ENCODE measurements at places on chromosomes 5 and 9.

DNA sequence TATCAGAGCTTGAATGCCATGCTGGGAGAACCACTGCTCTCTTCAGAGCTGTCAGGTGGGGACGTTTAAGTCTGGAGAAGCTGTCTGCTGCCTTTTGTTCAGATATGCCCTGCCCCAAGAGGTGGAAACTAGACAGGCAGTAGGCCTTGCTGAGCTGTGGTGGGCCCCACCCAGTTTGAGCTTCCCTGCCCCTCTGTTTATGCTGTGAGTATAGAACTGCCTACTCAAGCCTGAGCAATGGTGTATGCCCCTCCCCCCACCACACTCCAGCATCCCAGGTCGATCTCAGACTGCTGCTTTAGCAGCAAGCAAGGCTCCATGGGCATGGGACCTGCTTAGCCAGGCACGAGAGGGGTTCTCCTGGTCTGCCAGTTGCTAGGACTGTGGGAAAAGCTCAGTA lies 362.3 kb downstream of the FAM170A start:
- no peak for DNase-seq
- H3K27me3 ChIP-seq = no peaks in the 10 kb centered on the region
- H3K4me1 ChIP-seq = no peaks in the 10 kb centered on the region
- peaks cover 2% of the 10 kb centered on the region for H3K36me3 ChIP-seq

- DNase-seq = no peak
- no peaks in the 10 kb centered on the region for H3K27me3 ChIP-seq
- peaks cover 3% of the 10 kb centered on the region for H3K36me3 ChIP-seq
These were observed 361.8 kb downstream of the KDM4C start for GRCh38 chr9:7119612-7120011.

DNA sequence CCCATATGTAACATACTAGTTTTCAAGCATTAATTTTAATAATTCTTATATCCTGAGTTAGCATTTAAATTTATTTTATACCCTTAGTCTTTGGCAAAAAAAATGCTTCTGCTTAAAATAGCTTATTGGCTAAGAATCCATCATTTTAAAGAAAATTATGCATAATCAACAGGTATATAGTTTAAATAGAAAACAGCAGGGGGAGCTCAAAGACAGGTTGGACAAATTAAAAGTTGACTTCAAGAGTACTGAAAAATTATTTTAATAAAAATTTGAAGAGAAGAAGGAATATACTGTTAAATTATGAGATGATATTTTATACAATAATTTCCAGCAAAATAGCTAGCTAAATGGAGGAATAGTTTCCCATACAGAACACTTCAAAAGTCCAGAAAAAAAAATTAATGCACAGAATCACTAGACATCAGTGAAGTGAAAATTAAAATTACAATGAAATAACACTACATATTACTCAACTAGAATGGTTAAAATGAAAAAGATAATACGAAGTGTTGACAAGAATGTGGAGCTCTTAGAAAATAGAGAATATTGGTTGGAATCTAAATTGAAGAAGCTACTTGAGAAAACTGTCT lies 387.1 kb downstream of the PDE4D start:
- DNase-seq = no peak
- H3K4me1 ChIP-seq = peaks cover 5% of the 10 kb centered on the region
- no peaks in the 10 kb centered on the region for H3K36me3 ChIP-seq
- peaks cover 5% of the 10 kb centered on the region for H3K27me3 ChIP-seq
- H3K4me3 ChIP-seq = no peak overlapping the region
- no peak overlapping the region for H3K27ac ChIP-seq

DNA sequence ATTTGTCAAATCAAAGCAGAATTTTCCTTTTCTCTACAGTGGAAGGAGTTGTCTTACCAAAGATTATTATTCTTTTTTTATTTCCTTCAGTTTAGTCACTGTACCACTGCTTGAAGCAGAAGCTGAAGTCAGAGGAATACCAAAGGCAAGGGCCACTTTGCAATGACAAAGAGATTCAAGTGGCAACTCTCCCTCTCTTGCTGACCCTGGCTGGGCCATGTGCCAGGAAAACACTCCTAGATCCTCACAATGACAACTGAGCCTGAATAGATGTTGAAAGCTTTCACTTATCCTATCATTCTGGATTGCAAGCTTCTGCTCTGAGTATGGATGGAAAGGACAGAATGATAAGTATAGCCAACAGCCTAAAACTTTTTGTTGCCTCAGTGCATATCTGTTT lies 618.3 kb downstream of the NR2F1-AS1 start:
- no peaks in the 10 kb centered on the region for H3K4me1 ChIP-seq
- no peaks in the 10 kb centered on the region for H3K27me3 ChIP-seq
- no peak for DNase-seq
- no peaks in the 10 kb centered on the region for H3K36me3 ChIP-seq

- no peaks in the 10 kb centered on the region for H3K27me3 ChIP-seq
- no peak overlapping the region for H3K4me3 ChIP-seq
- H3K4me1 ChIP-seq = no peaks in the 10 kb centered on the region
- DNase-seq = no peak
- H3K27ac ChIP-seq = no peak overlapping the region
These were observed 585.7 kb upstream of the ZNF608 start for GRCh38 chr5:125331987-125332598.

- H3K36me3 ChIP-seq = no peaks in the 10 kb centered on the region
- no peaks in the 10 kb centered on the region for H3K27me3 ChIP-seq
- no peak overlapping the region for H3K4me3 ChIP-seq
- DNase-seq = no peak
These were observed 37.6 kb upstream of the ORM1 start for GRCh38 chr9:114285166-114285867.

DNA sequence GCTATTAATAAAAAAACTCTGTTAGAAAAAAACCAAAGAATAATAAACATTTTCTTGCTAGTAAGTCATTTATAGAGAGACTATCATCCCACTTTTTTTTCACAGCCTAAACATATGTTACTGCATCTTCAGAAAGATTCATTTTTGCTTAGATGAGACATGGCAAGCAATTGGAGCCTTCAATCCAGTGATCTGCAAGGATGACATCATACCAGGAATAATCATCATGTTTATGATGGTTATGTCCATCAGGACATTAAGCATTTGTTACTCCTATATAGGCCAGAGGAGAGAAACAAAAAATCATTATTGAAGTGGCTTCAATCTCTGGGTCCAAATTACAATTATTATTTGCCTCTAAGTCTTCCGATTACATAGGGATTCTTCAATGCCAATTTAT lies 626.3 kb upstream of the CCNG1 start:
- H3K27ac ChIP-seq = no peak overlapping the region
- no peak for DNase-seq
- no peaks in the 10 kb centered on the region for H3K4me1 ChIP-seq
- H3K27me3 ChIP-seq = no peaks in the 10 kb centered on the region
- H3K4me3 ChIP-seq = no peak overlapping the region
- no peaks in the 10 kb centered on the region for H3K36me3 ChIP-seq

- no peak for DNase-seq
- H3K36me3 ChIP-seq = no peaks in the 10 kb centered on the region
- no peak overlapping the region for H3K4me3 ChIP-seq
- no peaks in the 10 kb centered on the region for H3K27me3 ChIP-seq
These were observed 45.7 kb downstream of the LRSAM1 start for GRCh38 chr9:127496974-127497373.

DNA sequence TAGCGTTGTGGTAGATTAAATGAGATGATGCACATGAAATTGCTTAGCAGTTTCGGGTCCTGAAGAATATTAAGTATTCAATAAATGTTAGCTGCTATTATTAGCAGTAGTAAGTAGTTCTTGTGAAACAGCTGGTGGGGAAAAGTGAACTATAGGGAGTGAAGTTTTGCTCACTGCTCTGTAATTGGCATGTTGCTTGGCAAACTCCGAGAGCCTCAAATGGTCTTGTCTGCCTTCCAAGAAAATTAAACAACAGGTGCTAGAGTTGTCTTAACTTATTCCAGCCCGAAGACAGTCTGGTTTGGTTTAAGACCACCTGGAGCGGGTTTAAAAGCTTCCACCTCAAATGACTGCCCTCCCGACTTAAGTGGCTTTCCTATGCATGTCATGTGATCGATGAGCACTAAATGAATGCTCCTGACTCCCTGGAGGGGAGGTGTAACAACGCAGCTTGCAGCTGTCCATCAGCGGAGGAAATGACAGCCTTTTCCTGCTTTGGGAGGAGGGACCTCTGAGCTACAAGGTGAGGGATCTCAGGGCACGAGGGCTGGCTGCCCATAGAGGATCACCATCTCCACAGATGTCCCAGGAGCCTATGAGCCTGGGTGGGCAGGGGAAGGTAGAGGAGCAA lies 202.9 kb upstream of the PANK3 start:
- H3K4me1 ChIP-seq = peaks cover 15% of the 10 kb centered on the region
- no peaks in the 10 kb centered on the region for H3K36me3 ChIP-seq
- H3K4me3 ChIP-seq = no peak overlapping the region
- DNase-seq = no peak
- peaks cover 21% of the 10 kb centered on the region for H3K27me3 ChIP-seq

- peak overlapping the region; percentile 76 for H3K4me3 ChIP-seq
- peaks cover 10% of the 10 kb centered on the region for H3K36me3 ChIP-seq
- H3K27me3 ChIP-seq = no peaks in the 10 kb centered on the region
- DNase-seq = no peak
These were observed 36.0 kb downstream of the ADAM19 start for GRCh38 chr5:157539503-157540022.

DNA sequence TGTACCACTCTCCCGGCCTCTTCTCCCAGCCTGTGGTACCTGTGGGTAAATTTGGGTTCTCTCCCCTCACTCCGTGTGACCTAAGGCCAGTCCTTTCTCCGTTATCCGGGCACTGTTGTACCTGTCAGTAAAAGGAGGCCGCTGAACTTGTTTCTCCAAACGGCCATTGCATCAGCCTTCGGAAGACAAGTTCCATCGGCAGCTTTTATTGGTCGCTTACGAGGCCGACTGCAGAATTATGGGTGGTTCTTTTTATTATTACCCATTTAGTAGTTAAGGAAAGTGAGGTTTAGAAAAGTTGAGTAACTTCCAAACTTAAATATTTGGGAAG lies 558 bp downstream of the GRPEL2 start:
- DNase-seq = peak; percentile 23
- peak overlapping the region; percentile 96 for H3K4me3 ChIP-seq
- H3K27ac ChIP-seq = peak overlapping the region; percentile 97
- H3K36me3 ChIP-seq = peaks cover 44% of the 10 kb centered on the region
- H3K4me1 ChIP-seq = peaks cover 60% of the 10 kb centered on the region
- no peaks in the 10 kb centered on the region for H3K27me3 ChIP-seq

GRCh38 chr9:121498487-121499176 lies 1.0 kb downstream of the GGTA1 start:
- peak; percentile 4 for DNase-seq
- H3K27me3 ChIP-seq = peaks cover 72% of the 10 kb centered on the region
- peaks cover 14% of the 10 kb centered on the region for H3K4me1 ChIP-seq
- H3K4me3 ChIP-seq = peak overlapping the region; percentile 95

- H3K4me3 ChIP-seq = no peak overlapping the region
- H3K27ac ChIP-seq = no peak overlapping the region
- no peaks in the 10 kb centered on the region for H3K27me3 ChIP-seq
- H3K4me1 ChIP-seq = peaks cover 11% of the 10 kb centered on the region
- DNase-seq = no peak
These were observed 7.3 kb downstream of the GCNT1 start for GRCh38 chr9:76466299-76466605.

- H3K27me3 ChIP-seq = peaks cover 61% of the 10 kb centered on the region
- DNase-seq = no peak
- H3K4me3 ChIP-seq = peak overlapping the region; percentile 45
- H3K27ac ChIP-seq = no peak overlapping the region
- H3K36me3 ChIP-seq = no peaks in the 10 kb centered on the region
These were observed 762 bp downstream of the SNCAIP start for GRCh38 chr5:122312591-122313406.

DNA sequence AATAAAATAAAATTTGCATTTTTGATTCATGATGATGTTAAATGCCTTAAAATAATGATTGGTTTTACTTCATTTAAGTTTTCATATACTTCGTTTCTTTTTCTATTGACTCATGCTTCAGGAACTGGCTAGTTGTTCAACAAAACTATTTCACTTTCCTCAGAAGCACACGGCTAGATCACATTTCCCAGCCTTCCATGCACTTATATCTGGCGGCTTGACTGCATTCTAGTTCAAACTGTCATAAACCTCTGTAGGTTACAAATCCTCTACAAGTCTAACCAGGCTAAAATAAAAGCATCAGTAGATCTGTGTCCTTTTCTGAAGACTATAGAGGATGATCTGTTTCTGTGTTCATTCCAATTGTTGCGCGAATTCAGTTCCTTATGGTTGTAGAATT lies 46.3 kb upstream of the CNTLN start:
- no peak overlapping the region for H3K4me3 ChIP-seq
- no peak overlapping the region for H3K27ac ChIP-seq
- DNase-seq = no peak
- H3K36me3 ChIP-seq = no peaks in the 10 kb centered on the region
- no peaks in the 10 kb centered on the region for H3K27me3 ChIP-seq
- H3K4me1 ChIP-seq = no peaks in the 10 kb centered on the region

- no peaks in the 10 kb centered on the region for H3K27me3 ChIP-seq
- peak; percentile 42 for DNase-seq
- peaks cover 56% of the 10 kb centered on the region for H3K4me1 ChIP-seq
- H3K36me3 ChIP-seq = no peaks in the 10 kb centered on the region
- H3K4me3 ChIP-seq = peak overlapping the region; percentile 73
These were observed 146.2 kb upstream of the RASA1 start for GRCh38 chr5:87121304-87122150.

Data from activated T-cell treated with anti-CD3 and anti-CD28 coated beads, Interleukin-2, amount 50 U/mL, for 72 hours (primary cell).